Nucleus accumbens (tissue), 56 donors: ENCODE measurements at places on chromosomes 16 and 17.

GRCh38 chr16:88924834-88925539 is 52.0 kb downstream of the CBFA2T3 start:
- DNase-seq = no peak

GRCh38 chr16:4349332-4349731 is 1.8 kb downstream of the PAM16 start:
- DNase-seq = no peak

DNA sequence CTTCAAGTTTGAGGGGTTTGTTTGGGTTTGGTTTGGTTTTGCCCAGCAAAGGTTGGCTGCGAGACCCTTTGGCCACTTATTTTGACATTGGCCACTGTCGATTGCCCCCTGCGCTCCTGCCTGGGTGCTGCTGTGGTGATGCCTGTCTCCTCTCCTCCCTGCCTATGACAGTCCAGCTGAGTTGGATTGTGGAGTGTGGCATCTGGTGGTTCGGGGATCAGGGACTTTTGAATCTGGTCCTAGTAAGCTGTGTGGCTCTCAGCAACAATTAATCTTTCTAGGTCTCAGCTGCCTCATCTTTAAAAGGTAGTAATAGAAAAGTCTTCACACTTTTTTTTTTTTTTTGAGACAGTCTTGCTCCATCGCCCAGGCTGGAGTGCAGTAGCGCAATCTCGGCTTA is 27.1 kb downstream of the CDK5RAP3 start:
- no peak for DNase-seq

- DNase-seq = no peak
These were observed 5.1 kb downstream of the PITPNA start for GRCh38 chr17:1557355-1558095.

- no peak for DNase-seq
These were observed 5.4 kb upstream of the BCAR1 start for GRCh38 chr16:75256696-75257343.

- no peak for DNase-seq
These were observed 5.8 kb upstream of the CBX4 start for GRCh38 chr17:79844869-79845600.

DNA sequence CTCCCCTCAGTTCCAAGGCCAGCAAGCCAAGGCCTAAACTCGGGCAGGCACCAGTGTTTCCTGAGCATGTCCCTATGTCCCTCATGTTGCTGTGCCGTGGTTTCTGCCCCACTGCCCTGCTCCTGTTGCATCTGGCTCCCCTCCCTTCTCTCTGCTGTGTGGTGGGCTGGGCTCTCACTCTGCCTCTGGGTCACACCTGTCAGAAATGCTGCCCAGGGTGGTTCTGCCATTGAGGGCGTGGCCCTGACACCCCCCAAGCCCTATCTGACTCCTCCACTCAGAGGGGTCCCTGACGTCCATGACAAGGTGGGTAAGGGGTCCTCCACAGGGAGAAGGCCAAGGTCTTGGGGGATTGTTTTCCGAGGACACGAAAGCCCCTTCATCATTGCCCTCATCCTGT is 9.2 kb upstream of the ITGA3 start:
- no peak for DNase-seq

DNA sequence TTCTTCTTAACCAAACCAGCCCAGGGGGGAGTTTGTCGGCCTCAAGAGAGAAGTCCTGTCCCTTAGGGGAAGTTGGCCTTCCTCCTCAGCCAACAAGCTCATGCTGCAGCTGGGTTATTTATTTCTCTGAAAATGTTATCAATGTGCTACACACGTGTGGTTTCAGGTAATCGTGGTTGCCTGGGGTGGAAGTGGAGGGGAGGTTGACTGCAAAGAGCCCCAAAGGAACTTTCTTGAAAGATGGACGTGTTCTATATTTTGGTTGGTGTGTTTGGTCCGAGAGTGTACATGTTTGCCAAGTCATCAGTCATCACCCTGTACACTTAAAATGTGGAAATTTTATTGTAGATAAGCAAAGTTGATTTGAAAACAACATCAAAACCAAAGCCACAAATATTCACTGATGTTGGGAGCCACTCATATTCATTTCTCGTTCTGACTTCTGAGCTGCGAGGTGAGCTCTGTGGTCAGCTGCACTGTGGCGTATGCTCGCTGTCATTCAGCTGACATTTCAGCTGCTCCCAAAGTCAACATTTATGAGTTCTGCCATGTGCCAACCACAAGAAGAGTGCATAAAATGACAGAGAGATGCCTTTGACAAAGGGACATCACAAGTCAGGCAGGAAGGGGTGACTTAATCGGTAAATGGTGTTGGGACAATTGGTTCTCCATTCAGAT is 26.5 kb upstream of the ADGRG1 start:
- DNase-seq = no peak

DNA sequence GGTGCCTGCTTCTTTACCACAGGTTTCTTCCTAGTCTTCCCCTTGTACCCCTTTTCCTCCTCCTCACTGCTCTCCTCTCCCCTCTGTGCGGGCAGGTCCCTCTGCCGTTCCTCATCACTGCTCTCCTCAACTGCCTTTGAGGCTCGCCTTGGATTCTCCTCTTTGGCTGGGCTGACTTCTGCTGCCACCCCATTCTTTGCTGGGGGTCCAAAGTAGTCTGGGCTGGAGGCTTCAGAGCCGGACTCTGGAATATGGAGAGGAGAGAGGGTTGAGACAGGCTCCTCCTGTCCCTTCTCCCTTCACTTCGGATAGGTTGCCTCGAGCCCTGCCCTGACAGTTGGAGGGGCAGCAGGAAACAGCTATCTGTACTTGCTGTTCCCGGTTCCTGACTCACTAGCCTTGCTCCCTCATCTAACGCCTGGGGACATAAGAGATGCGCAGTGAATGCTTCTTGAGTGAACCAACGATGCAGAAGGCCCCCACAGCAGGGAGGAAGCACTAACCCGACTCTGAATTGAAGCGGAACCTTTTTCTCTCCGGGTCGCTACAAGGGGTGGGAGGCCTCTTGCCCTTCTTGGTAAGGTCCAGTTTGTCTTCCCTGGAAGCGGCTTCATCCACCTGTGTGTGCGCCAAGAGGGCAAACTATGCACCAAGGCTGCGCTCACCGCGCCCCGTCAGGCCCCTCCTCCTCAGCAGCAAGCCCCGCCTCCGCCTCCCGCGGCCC is 655 bp downstream of the HIRIP3 start:
- DNase-seq = no peak

DNA sequence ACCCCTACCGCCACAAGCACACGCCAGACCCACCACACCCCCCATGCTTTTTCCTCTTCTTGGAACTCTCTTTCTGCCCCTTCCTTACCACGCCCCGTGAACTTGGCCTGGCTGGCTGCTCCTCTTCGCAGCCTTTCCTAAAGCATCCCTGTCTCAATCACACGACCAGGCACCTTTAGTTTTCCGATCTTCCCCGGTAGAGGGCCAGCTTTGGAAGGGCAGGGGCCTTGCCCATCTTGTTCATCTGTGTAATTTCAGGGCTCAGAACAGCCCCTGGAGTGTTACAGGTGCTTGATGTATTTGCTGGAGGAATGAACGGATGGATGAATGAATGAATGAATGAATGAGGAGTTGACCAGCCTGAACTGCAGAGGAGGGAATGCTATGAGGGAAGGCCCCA is 3.7 kb downstream of the SPPL2C start:
- DNase-seq = no peak

DNA sequence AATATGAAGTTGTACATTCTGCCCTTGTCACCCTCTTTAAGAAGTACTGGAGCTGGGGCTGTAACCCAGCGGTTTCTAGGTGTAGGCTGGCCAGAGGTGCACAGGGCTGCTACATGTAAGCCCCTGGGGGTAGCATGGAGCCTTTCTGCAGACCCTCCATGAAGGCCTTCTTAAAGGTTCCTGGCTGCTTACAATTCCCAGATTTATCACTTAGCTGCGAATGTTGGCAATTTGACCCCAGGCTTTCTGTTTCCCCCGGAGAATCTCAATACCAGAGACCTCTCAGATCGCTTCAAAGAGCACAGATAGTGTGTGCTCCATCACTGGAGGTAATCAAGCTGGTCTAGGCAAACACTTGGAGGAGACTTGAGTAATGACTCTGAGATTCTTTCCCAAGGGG is 309.4 kb downstream of the CBLN1 start:
- no peak for DNase-seq

DNA sequence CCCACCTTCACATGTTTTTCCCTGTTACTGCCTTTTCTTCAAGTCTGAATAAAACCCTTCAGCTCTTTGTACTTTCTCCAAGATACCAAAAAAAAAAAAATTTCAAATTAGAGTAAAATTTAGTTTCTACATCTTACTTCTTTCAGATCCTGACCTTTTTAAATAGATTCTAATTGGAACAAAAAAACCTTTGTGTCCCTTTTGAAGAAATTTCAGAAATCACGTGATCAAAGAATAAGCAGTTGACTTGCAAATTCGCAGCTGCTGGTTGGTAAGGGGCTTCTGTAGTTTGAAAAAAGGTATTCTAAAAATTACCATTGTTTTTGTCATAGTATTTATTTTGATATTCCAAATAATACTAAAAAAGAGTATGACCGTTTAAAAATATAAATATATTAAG is 71.7 kb downstream of the CDC27 start:
- DNase-seq = no peak

DNA sequence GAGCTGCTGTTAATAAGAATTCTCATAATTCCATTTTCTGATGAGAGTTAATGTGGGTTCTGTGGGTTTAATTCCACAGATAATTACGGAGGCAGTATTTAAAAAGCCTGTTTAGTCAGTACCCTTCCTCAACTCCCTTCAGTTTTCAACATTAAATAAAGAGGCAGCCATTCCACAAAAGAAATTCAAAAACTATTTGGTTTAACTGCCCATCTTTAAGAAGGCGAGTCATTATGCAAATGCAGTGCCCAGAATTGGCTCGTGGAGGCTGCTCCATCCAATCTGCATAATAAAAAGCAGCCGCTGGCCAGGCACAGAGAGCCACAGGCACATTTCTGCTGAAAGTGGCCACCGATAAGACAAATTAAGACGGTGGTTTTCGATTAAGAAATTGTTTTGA is 194.4 kb upstream of the TOX3 start:
- DNase-seq = no peak

- no peak for DNase-seq
These were observed 323.8 kb upstream of the TNRC6C start for GRCh38 chr17:77634710-77635109.

DNA sequence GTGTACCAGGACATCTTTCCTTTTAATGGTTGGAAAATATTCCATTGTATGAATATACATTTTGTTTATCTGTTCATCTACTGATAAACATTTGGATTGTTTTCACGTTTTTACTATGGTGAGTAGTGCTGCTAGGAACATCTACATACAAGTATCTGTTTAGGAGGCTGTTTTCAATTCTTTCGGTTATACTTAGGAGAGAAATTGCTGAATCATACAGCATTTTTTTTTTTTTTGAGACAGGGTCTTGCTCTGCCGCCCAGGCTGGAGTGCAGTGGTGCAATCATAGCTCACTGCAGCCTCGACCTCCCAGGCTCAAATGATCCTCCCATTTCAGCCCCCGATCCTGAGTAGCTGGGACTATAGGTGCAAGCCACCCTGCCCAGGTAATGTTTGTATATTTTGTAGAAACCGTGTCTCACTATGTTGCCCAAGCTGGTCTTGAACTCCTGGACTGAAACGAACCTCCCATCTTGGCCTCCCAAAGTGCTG is 122.9 kb downstream of the CRLF3 start:
- no peak for DNase-seq

DNA sequence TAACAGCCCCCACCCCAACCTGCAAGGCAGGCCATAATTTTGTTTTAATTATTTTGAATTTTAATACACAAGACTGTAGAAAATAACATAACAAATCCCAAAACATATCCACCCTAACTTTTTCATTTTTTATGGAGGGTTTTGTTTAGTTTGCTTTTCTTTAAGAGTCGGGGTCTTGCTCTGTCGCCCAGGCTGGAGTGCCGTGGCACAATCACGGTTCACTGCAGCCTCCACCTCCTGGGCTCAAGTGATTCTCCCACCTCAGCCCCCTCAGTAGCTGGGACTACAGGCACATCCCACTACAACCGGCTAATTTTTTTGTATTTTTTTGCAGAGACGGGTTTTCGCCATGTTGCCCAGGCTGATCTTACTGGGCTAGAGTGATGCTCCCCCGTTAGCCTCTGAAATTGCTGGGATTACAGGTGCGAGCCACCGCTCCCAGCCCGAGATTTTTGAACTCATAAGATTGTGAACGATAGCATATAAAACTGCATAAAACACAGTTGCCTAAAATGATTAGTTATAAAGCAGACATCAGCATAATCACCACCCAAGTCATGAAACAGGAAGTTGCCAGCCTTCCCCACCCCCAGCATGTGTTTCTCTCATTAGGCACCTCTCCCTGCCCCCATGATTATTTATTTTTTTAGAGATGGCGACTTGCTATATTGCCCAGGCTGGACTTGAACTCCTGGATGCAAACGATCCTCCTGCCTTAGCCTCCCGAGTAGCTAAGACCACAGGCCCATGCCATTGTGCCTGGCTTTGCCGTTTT is 13.6 kb upstream of the DOC2B start:
- no peak for DNase-seq

DNA sequence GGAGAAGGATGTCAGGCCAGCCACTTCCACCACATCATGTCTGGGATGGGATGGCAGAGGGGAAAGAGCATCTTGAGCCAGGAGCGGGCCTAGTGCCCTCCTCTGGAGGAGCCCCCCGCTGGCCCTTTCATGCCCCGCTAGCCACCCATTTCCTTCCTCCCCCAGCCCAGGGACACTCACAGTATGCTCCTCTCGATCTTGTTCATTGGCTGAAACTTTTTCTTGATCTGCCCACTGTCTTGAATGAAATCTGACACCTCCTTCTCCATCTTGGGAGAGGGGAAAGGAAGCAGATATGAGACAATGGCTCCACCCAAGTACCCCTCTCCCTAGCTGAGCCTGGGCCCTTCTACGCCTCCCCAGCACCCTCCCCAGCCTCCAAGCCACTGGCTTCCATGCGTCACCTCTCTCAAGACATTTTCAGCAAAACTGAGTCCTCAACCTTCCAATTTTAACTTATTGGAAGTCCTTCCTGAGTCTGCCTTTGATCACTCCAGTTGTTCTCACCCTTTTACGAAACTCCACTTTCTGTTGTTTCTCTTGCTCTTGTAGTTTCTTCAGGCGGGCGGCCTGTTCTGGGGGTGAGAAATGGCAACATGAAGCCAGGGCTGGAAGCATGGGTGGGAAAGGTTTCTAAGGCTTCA is 7.2 kb downstream of the SPAG7 start:
- DNase-seq = no peak

DNA sequence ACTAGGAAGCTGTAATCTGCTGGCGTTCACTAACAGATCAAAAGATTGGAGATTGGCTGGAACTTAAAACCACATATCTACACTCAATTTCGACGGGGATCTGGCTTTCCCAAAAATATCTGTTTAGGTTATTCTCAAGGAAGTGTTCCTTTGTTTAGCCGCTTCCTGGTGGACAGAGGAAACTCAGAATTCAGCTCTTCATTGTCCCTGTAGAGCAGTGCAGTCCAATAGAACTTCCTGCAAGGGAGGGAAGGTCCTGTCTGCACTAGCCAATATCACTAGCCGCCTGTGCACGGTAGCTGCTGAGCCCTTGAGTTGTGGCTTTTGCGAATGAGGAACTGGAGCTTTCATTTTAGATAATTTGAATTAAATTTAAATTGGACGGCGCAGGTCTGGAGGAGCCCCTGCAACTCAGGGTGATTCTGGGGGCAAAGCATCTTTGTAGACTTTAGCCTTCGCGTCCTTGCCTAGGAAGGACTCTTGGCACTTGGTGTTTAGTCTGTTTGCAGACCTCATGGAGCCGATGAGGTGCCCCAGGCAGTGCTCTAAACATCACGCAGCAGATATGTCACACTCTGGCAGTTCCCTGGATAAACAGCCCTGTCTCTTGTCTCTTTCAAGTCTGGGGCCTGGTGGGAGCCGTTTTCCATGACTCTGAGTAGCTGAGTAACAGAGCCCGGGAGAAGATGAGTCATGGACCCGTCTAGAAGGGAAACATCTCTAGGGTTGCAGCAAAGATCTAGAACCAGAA is 122.2 kb downstream of the CCDC182 start:
- no peak for DNase-seq
